Trophoblast cell (in vitro differentiated cells and primary cell): ENCODE measurements at places on chromosomes 3 and 15.

GRCh38 chr15:66833371-66833770 is 131.3 kb downstream of the SMAD6 start:
- DNase-seq, result peak; percentile 43

GRCh38 chr3:109863701-109864100 is 526.4 kb upstream of the DPPA4 start:
- no peak for DNase-seq

DNA sequence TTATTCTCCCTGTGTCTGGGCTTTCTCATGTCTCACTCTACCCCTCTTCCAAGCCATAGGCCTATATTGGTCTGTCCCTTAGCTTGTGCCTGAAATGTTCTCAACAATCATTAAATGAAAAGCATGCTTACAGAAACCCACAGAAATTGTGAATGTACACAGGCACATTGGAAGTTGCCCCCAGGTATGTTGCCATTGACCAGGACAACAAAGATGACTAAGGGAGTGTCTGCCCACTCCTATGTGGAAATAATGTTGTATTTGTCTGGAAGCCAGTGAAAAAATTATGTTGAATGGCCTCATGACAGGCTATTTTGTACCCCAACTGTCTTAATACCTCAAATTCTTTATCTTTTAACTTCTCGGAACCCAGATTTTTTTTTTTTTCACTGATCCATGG is 102.0 kb downstream of the TPRG1 start:
- DNase-seq, result no peak

DNA sequence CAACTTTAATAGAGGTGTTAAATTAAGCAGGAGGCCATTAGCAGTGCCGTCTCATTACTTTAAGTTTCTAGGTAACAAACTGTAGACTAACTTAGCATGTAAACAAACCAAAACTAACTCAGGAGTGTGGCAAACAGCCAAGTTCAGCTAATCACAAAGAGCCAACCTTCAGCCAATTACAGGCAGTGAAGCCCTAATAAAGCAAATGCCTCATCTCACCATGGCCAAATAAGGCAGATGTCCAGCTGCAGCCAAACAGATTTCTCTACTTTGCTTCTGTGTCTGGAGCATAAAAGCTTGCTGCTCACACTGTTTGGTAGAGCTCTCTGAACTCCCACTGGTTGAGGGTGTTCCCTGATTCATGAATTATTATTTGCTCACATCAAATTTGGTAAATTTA is 835.4 kb upstream of the GBE1 start:
- DNase-seq, result no peak

GRCh38 chr15:71485094-71485693 is 325.2 kb upstream of the NR2E3 start:
- peak; percentile 11 for DNase-seq

DNA sequence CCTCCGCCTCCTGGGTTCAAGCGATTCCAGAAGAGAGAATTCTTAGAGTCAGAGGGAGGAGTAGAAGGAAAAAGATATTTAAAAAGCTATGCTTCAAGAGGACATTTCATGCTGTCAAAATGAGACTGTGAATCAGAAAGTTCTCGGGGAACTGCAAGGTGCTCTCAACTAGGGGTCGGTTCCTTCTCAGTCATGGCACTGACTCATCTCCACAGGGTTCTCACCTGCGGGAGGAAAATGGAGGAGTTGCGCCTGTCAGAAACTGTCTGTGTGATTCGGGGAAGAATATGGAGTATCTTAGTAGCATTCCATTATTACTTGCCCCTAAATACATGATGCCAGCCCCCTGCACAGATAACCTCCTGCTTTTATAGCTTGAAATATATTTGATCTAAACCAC is 47.4 kb downstream of the APH1B start:
- no peak for DNase-seq

DNA sequence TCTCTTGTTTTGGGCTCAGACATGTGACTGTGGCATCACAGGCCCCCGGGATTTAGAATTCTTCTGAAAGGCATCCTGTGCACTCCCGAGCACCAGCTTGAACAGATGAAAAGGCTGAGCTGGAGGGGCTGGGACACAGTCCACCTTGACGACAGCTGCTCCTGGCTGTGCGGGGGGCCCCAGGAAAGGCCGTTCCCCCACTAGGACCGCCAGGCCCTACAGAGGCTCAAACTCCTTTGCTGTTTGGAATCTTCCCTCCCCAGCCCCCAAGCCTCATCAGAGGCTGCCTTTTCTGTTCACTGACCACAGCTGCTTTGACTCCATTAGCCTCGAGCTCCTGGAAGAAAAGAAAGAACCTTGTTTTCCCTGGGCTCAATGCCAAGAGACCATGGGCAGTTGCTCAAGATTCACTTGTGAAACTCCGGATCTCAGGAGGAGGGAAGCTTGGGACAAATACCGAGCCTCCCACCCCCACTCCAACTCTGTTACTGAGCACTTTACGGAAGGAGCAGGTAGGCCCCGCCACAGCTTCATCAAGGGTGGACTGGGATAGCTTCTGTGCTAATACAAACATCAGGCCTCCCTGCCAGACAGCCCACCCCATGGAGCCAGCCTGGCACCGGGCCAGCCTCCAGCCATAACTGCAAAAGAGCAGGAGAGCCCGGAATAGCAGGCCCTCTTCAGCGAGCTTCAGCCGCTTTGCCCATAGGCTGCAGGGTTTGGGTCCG is 15.7 kb downstream of the CIDEC start:
- DNase-seq, result no peak

DNA sequence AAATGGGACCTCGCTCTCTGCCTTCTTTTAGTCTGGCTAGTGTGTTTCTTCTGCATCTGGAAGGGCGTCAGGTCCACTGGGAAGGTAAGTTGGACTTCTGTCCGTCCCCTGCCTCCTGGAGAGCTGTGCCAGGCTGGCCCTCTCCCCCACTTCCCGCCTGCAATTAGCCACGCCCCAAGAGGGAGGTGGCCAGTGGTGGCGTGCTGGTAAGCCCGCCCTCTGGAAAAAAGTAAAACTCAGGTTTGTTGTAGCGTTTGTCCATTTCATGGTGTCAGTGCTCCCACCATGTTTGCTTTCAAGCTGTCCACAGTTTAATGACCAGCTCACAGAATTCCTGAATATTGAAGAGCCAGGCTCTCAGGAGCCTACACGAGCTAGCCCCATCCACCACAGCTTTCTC is 55.6 kb downstream of the SLC6A6 start:
- DNase-seq, result no peak

DNA sequence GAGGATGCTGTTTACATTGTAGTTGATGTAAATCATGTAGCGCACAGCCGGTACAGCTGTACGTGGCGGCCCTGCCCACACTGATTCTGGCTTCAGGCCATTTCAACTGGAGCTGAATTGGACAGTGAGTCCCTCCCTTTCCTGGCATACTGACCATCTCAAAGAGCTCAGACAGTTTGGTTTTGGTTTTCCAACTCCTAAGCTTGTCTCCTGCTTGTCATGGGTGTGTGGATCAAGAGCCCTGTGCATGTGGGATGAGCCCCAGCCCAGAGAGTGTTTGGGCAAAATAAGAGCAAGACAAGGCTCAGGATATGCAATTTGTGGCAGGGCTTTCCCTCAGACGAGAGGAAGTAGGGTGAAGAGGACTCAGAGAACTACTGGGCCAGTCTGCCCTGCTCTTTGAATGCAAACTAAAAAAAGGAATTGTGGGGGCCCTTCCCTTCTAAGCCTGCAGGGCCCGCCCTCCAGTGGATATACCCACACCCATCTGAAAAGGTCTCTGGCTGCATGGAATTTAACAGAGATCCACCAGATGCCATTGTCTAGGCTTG is 13.3 kb downstream of the ITGA11 start:
- no peak for DNase-seq

DNA sequence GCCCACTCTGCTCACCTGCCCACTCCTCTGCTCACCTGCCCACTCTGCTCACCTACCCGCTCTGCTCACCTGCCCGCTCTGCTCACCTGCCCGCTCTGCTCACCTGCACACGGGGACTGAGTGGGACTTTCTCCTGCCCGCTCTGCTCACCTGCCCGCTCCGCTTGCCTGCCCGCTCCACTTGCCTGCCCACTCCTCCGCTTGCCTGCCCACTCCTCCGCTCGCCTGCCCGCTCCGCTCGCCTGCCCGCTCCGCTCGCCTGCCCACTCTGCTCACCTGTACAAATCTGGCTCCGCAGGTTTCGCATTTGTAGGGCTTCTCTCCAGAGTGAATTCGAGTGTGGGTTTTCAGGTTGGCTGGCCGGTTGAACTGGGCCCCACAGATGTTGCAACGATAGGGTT is 20.0 kb downstream of the BCL6 start:
- DNase-seq, result no peak

DNA sequence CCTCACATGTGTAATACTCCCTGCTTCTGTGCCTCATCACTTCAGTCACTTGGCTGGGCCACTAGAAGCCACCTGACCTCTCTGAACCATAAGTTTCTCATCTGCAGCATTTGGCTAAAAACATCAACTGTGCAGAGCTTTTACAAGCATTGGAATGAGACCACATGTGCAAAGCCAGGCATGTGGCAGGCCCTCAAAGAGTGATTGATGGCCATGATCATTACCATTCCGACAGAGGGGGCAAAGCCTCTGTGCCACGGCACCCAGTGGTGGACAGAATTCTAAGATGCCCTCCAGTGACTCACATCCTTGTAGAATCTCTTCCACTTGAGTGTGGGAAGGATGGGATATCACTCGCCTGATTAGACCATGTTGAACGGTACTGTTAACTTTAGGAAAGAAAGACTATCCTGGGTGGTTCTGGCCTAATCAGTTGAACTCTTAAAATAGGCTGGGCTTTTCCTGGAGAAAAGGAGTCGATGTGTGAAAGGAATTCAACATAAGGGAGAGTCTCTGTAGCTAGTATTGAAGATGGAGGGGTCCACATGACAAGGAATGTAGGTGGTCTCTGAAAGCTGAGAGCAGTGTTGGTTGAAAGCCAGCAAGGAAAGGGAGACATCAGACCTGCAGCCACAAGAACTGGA is 13.5 kb downstream of the CDCP1 start:
- no peak for DNase-seq

DNA sequence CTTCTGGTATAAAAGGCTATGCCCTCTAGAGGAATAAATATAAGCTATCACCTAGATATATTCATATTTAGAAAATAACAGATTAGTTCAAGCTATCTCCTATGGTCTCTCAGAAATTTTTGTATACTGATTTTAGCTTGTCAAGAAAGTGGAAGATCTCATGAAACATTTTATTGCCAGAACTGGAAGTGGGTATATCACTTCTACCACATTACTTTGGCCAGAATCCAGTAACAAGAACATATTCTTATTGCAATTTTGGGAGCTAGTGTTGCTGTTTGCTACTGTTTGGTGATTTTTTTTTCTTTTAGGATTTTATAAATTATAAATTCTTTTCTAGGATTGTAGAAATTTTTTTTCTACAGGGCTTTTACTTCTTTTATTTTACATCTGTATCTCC is 14.2 kb upstream of the DIPK2A start:
- DNase-seq, result no peak

DNA sequence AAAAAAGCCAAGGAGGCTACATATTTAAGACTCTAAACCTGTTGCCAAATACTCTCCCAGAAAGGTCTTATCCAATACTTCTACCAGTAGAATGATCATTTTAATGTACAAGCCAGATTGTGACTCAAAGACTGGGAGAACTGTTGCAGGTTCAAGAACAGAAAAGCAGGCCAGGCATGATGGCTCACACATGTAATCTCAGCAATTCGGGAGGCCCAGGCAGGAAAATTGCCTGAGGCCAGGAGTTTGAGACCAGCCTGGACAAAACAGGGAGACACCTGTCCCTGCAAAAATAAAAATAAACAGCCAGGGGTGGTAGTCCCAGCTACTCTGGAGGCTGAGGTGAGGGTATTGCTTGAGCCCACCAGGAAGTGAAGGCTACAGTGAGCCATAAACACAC is 17.8 kb upstream of the THUMPD3 start:
- DNase-seq, result peak; percentile 83

GRCh38 chr3:141273700-141274410 is 42.2 kb downstream of the PXYLP1 start:
- DNase-seq, result no peak

DNA sequence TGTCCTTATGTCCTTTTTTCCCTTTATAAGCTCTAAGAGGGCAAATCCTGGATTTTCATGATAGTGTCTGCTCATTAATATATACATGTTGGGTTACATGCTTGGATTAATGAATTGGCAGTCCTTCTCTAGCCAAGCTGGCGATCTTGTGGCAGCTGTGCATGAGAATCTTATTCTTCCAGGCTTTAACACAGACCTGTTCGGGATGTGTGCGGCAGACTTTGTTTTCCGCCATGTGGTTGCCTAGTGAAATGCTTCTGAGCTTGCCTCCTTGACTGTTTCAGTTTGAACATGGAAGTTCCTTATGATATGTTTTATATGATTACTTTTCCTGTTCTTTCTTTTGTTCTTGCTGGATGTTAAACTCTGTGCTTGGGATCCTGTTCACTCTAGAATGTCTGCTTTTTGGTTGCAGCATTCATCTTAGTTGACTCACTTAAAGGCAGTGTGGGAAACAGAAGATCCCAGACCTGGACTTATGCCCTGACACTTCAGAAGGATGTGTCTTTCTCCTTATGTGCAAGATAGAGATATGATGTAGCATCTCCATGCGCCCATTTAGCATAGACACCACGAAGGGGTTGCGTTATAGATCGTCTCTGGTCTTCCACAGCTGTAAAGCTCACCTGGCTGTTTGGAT is 7.2 kb downstream of the CHCHD6 start:
- DNase-seq, result peak; percentile 6

DNA sequence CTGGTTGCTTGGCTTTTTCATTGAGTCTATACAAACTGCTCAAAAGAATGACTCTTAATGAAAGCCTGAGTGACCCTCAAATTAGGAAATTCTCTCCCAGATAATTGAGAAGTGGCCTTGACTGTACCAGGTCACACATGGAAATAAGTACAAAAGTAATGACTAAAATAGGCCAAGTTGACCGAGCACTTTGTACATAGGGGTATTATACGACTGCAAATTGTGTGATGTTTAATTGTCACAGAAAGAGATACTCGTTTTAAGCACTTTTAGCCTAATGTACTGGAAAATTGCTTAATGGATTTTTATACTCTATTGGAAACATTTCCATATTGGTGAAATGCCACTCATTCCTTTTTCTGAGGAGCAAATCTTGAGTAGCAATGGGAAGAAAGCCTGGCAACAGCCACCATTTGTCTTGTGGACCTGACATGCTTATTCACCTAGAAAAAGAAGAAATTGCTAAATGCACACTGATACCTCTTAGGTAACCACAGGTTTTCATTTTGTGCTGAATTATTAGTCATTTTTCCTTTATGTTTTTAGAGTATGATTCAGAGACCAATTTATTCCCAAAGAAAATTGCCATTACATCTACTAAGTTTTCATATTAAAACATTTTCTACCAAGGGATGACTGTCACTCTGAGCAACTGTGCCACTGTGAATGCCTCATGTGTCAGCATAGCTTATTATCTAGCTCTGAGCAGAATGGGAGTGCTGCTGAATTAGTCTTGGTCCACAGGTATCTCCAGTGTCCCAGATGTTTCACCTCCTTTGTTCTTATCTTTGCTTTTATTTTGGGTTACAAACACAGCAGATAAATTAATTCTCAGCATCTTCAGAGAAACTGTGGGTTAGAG is 8.9 kb upstream of the PXK start:
- DNase-seq, result no peak

GRCh38 chr3:64470436-64470835 is 217.4 kb downstream of the ADAMTS9 start:
- no peak for DNase-seq
